NCI-H1436 treated with DMSO at 0.1 percent for 48 hours (cell line): ENCODE measurements at places on chromosomes 6 and 20.
A peak's percentile ranks its signal among the peaks of the same experiment; 100 is the strongest.

GRCh38 chr20:46814366-46815232, 80.0 kb upstream of the EYA2 start:
- DNase-seq = peak; percentile 25

GRCh38 chr20:57620274-57620990, at the start of gene ZBP1:
ZBP1 (minus strand) TSS chr20:57620426; CDS start chr20:57620295, 131 bp downstream.
- DNase-seq = no peak

- no peak for DNase-seq
Observed at GRCh38 chr20:51003753-51004152, 19.2 kb downstream of the KCNG1 start.

- DNase-seq = peak; percentile 80
Observed at GRCh38 chr6:169008641-169009257, 244.9 kb downstream of the THBS2 start.

DNA sequence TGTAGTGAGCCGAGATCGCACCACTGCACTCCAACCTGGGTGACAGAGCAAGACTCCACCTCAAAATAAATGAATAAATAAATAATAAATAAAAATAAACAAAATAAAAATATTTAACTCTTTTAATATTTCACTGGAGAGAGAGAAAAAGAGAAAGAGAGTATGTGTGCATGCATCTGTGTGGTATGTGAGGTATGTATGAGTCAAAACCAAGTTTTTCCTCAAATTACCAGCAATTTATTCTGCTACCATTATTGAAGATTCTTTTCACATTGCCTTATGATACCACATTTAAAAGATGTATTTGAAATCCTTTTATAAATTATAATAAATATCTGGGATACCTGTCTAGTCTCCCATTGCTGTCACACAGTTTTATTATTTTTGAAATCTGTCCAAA, 122.1 kb downstream of the CD164 start:
- no peak for DNase-seq

GRCh38 chr6:129236001-129236517, 353.1 kb downstream of the LAMA2 start:
- DNase-seq = no peak

- no peak for DNase-seq
Observed at GRCh38 chr6:126352514-126352913, 12.6 kb downstream of the CENPW start.
